Activated CD8-positive, alpha-beta T cell treated with anti-CD3 and anti-CD28 coated beads, Interleukin-2, amount 10 ng/mL, durations not matched to agents 7 days and 5 days (primary cell): ENCODE measurements at places on chromosomes 2 and 18. TPM values are rescaled to one million over a fixed set of nuclear protein-coding genes. Genes with fewer than 3 reads are reported as not detected.

- no peak for DNase-seq
- no peak overlapping the region for H3K4me3 ChIP-seq
- peaks cover 10% of the 10 kb centered on the region for H3K4me1 ChIP-seq
- H3K27ac ChIP-seq: peak overlapping the region; percentile 7
- peaks cover 75% of the 10 kb centered on the region for H3K36me3 ChIP-seq
These were observed 93.1 kb downstream of the INPP5D start for GRCh38 chr2:233153146-233153798.

Gene PSMA8
- 1.2 TPM for total RNA-seq

- DNase-seq: peak; percentile 98
- H3K27ac ChIP-seq: peak within 1 kb of the TSS; percentile 99
- H3K4me3 ChIP-seq: peak within 1 kb of the TSS; percentile 98
- peaks cover 63% of the 10 kb centered on the region for H3K36me3 ChIP-seq
- peaks cover 55% of the 10 kb centered on the region for H3K4me1 ChIP-seq
These were observed at the start of gene RRM2 for GRCh38 chr2:10122500-10123280. TSS of gene RRM2 (plus strand) at chr2:10122739. CDS start at chr2:10122799, 60 bp downstream.

GRCh38 chr2:85259101-85259590 is 68.6 kb downstream of the TGOLN2 start:
- DNase-seq: no peak
- H3K36me3 ChIP-seq: no peaks in the 10 kb centered on the region
- H3K4me1 ChIP-seq: no peaks in the 10 kb centered on the region
- H3K4me3 ChIP-seq: no peak overlapping the region

GRCh38 chr18:41579185-41579584 is 375.8 kb upstream of the PIK3C3 start:
- H3K27me3 ChIP-seq: no peaks in the 10 kb centered on the region
- H3K27ac ChIP-seq: no peak overlapping the region
- H3K4me3 ChIP-seq: no peak overlapping the region
- no peaks in the 10 kb centered on the region for H3K4me1 ChIP-seq

DNA sequence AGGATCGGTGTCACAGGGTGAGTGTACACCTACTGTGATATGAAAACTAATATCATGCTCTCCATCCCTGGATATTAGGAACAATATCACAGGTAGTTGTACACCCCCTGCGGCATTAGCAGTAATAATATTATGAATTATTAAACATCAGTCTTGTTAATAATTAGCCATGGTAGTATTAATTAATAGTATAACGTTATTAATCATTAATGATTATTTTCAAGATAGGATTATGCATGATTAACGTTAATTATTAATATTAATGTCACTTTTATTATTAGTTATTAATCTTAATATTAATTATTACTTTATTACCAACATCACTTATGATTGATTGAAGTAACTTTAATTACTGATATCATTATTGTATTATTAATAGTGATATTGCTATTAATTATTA is 26.2 kb upstream of the NAGK start:
- H3K4me1 ChIP-seq: no peaks in the 10 kb centered on the region
- H3K36me3 ChIP-seq: no peaks in the 10 kb centered on the region
- no peak overlapping the region for H3K27ac ChIP-seq
- no peaks in the 10 kb centered on the region for H3K27me3 ChIP-seq

Gene CAVIN2
- total RNA-seq: not detected

DNA sequence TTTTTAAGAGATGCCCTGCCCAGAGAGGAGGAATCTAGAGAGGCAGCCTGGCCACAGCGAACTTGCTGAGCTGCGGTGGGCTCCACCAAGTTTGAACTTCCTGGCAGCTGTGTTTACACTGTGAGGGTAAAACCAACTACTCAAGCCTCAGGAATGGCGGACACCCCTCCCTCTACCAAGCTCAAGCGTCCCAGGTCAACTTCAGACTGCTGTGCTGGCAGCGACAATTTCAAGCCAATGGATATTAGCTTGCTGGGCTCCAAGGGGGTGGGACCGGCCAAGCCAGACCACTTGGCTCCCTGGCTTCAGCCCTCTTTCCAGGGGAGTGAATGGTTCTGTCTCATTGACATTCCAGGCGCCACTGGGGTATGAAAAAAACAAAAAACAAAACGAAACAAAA is 289.4 kb downstream of the KCNS3 start:
- H3K4me1 ChIP-seq: no peaks in the 10 kb centered on the region
- H3K36me3 ChIP-seq: no peaks in the 10 kb centered on the region
- peaks cover 2% of the 10 kb centered on the region for H3K27me3 ChIP-seq
- H3K4me3 ChIP-seq: no peak overlapping the region

Gene FOXD4L1
- 0.21 TPM for total RNA-seq

Gene LIMS2
- total RNA-seq: 38.3 TPM

- H3K4me3 ChIP-seq: peak within 1 kb of the TSS; percentile 78
- H3K27me3 ChIP-seq: peaks cover 4% of the 10 kb centered on the region
- DNase-seq: peak; percentile 54
- H3K27ac ChIP-seq: peak within 1 kb of the TSS; percentile 83
- peaks cover 44% of the 10 kb centered on the region for H3K4me1 ChIP-seq
- peaks cover 14% of the 10 kb centered on the region for H3K36me3 ChIP-seq
These were observed at the start of gene SEMA4C for GRCh38 chr2:96869822-96870625. TSS of gene SEMA4C (minus strand) at chr2:96870080. CDS start at chr2:96867886, 2,194 bp downstream.

DNA sequence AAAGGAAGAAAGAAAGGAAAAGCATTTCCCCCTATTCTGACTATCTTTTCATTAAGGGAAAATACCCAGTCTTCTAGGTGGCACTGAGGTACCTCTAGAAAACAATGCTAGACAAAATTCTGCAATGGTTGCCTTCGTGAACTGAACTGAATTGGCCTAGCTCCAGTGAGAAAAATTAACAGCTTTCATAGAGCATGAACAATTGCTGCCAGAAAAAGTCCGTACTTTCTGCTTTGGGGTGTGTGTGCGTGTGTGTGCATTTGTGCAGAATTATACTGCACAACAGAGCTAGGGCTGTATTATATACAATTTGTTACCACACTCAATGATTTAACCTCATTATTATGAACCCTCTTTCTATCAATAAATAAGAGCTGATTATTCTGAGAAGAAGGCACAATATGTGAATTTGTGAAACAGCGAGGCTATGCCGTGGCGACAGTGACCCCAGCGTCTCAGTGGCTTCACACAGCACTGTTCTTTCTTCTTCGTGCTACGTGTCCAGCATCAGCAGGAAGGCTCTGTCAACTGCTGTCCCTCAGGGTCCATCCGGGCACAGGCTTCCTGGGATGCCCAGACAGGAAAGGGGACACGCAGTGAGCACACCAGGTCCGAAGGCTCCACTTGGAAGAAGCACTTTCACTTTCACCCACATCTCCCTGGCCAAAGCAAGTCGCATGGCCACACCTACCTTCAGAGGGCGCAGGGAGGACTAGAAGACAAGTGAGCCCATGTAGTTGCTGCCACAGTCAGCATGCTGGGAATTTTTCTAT is 47.5 kb downstream of the PTGR3 start:
- H3K4me1 ChIP-seq: peaks cover 8% of the 10 kb centered on the region
- peak overlapping the region; percentile 41 for H3K27ac ChIP-seq
- H3K4me3 ChIP-seq: peak overlapping the region; percentile 72
- peak; percentile 42 for DNase-seq

DNA sequence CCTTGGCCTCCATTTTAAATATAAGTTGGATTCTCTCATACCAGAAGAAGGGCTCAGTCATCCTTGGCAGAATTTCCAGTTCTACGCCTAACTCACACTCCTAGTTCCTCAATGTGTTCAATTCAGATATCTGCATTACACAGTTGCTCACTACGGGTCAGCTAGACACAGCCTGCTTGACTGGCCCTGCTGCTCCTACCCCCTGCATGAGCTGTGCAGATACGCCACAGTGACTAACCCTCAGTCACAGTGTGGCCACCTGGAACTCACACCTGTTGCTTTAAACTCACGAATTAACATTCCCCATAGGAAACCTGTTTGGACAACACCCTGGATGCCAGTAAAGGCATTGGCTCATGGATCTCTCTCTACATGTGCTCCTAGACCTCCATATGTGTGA is 429.6 kb downstream of the NCKAP5 start:
- H3K27ac ChIP-seq: no peak overlapping the region
- no peaks in the 10 kb centered on the region for H3K36me3 ChIP-seq
- H3K4me1 ChIP-seq: no peaks in the 10 kb centered on the region
- no peak for DNase-seq

Gene RAPGEF4
- 0.63 TPM for total RNA-seq

DNA sequence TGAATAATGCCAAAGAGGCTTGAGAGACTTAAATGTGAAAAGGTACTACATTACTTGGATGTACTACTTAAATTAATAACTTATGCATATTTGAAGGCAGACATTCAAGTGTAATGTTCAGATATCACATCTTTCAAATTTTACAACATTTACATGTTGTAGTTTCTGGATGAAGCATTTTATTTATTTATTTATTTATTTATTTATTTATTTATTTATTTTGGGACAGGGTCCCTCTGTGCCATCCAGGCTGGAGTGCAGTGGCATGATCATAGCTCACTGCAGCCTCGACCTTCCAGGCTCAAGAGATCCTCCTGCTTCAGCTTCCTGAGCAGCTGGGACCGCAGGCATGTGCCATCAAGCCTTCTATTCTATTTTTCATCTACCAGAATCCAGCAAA is 596.4 kb downstream of the ERBB4 start:
- no peaks in the 10 kb centered on the region for H3K36me3 ChIP-seq
- DNase-seq: no peak
- H3K4me3 ChIP-seq: no peak overlapping the region
- H3K27ac ChIP-seq: no peak overlapping the region

DNA sequence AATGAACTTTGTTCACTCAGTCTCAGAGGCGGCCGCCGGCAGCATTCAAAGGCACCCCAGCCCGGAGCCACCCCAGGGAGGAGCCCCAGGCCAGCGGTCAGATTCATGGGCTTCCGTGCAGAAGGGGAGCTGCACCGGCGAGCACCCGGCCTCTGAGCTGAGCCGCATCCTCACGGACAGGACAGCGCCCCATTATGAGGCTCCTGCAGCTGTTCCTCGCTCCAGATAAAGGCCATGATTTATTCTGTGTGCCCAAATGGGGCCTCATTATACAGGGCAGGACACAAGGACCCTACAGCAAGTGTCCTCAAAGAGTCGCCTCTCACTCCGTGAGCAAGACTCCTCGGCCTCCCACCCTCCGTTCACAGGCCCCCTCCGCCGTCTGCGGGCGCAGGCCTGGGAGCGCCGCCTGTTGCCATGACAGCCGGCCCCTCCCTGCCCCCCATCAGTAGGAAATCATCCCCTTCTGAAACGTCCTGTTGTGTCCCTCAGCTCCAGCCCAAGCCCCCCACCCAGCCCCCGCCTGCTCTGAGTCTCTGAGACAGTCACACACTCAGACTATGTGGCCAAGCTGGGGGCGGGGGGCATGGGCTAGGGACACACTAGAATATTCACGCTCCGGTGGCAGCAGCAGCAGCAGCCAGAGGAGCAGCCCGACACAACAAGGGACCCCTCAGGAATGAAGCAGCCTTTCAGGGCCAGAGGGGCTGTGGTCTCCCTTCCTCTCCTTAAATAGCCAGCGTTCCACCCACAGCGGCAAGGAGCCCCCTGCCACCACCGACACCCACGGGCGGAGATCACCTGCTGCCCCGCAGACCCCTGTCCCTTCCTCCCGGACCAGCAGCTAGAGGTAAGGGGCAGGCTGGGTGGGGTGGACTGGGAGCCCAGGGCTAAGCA is at the start of gene GPR17:
Gene GPR17, plus strand, starts transcription at position 759 of the 897 bp plus-strand sequence. CDS start 4,583 bp downstream, outside the sequence.
- H3K4me1 ChIP-seq: peaks cover 25% of the 10 kb centered on the region
- no peak within 1 kb of the TSS for H3K27ac ChIP-seq
- no peaks in the 10 kb centered on the region for H3K36me3 ChIP-seq

DNA sequence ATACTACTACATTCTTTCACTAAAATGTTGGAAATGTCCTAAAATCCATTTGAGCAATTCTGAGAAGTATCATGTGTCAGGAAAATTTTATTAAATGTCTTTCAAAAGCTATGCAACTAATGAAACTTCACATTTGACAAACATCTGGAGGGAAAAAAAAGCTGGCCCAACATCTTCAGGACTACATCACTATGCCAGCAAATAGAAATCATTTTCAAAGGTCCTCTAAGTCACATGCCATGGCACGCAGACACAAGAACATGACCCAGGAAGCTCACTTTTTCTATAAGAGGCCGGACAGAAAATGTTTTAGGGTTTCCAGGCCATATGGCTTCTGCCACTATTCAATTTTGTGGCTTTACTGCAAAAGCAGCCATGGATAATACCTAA is 11.6 kb downstream of the KANSL3 start:
- DNase-seq: no peak
- H3K4me1 ChIP-seq: peaks cover 16% of the 10 kb centered on the region
- H3K4me3 ChIP-seq: no peak overlapping the region
- H3K27ac ChIP-seq: no peak overlapping the region
- H3K27me3 ChIP-seq: no peaks in the 10 kb centered on the region
- peaks cover 63% of the 10 kb centered on the region for H3K36me3 ChIP-seq

DNA sequence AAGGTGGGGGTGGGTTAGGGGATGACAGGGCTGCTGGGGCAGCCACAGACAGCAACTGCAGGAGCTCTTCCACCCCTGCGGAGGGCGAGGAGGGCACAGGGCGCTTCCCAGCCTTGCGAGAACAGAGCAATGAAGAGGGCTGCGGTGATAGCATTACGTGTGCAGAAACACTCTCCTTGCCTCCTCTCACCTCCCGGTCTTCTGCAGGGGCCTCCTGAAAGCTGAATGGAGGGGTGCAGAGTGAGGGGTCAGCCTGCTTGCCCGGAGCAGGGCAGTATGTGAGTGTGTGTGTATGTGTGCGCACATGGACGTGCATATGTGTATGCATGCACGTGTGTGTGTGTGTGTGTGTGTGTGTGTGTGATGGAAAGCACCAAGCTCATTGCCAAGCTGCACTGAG is 29.5 kb upstream of the IL1R2 start:
- no peaks in the 10 kb centered on the region for H3K4me1 ChIP-seq
- H3K27me3 ChIP-seq: peaks cover 2% of the 10 kb centered on the region
- no peak overlapping the region for H3K4me3 ChIP-seq

Gene CNGA3
- not detected for total RNA-seq

Gene C2orf80
- total RNA-seq: not detected

DNA sequence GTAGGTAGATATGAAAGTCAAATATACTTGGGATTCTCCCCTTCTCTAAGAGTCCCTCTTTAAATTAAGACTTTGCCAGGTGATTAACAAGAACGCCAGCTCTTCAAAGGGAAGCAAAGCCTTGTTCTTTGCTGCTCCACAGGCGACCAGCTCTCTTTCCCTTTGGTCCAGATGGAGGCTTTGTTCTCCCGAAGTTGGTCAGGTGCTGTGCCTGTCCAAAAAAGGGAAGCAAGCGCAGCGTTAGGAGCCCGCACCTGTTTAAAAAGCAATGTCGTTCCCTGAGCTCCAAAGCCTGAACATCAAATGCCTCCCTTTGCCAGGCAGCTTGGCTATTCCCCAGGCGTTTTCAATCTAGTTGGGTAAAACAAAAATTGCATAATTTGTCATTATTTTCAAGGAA is 1913.1 kb upstream of the PIK3C3 start:
- no peaks in the 10 kb centered on the region for H3K4me1 ChIP-seq
- H3K27me3 ChIP-seq: no peaks in the 10 kb centered on the region
- H3K36me3 ChIP-seq: no peaks in the 10 kb centered on the region
- H3K27ac ChIP-seq: no peak overlapping the region

GRCh38 chr2:85324639-85325465 is 2.9 kb downstream of the TGOLN2 start:
- H3K36me3 ChIP-seq: peaks cover 80% of the 10 kb centered on the region
- peak overlapping the region; percentile 97 for H3K4me3 ChIP-seq
- DNase-seq: no peak
- H3K27ac ChIP-seq: peak overlapping the region; percentile 100
- H3K4me1 ChIP-seq: peaks cover 59% of the 10 kb centered on the region
- H3K27me3 ChIP-seq: no peaks in the 10 kb centered on the region
